Pancreas (tissue), 10 donors: ENCODE measurements at places on chromosomes 2 and 18. TPM values are rescaled to one million over a fixed set of nuclear protein-coding genes. Genes with fewer than 3 reads are reported as not detected.

The SERPINB12 gene
- polyA plus RNA-seq: not detected

The MLPH gene
- polyA plus RNA-seq: 45.2 TPM

The SERPINB13 gene
- not detected for polyA plus RNA-seq

The LYG2 gene
- not detected for polyA plus RNA-seq

DNA sequence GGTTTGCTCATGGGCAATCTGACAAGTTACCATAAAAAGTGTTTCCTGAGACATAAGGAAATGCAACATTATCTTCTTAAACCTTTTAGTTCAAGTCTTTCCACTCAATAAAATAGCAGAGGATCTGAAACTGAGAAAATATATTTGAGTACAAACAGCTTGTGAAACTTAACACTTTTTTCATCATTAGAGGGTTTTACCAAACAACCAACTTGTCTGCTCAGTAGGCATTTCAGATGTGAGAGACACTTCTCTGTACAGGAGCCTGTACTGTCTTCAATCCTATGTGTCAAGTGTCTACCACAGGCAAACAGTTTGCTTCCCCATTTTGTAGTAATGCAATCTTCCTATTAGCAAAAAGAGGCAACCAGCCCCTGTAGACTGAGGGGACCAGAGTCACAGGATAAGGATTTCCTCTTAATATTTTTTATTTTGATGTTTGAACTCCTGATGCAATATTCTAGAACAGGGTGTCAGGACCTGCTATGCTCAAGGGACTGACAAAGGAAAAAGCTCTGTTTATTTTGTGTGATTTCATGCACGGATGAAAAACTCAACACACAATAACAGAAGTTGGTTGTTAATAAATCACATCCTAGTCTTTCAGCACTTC, 159.1 kb upstream of the LHCGR start:
- DNase-seq: no peak

- no peak for DNase-seq
These were observed 150.3 kb downstream of the CALCRL start for GRCh38 chr2:187297801-187298200.

DNA sequence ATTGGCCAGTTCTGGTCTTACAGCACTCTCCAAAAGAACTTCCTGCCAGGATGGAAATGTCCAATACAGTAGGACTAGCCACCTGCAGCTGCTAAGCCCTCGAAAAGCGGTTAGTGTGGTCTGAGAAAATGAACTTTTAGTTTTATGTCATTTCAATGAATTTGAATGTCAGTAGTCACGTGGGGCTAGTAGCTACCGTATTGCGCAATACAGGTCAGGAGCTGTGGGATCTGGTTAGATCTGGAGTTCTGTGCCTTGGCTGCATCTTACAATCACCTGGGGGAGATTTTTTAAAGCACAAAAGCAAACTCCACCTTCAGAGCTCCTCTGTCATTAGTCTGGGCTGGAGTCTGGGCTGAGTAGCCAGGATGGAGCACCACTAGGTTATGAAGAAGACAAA, 35.9 kb downstream of the C1QL2 start:
- DNase-seq: no peak

GRCh38 chr2:236691799-236692167, 122.2 kb downstream of the ACKR3 start:
- DNase-seq: no peak

- no peak for DNase-seq
These were observed 53.8 kb downstream of the SMAD7 start for GRCh38 chr18:48896875-48897511.

DNA sequence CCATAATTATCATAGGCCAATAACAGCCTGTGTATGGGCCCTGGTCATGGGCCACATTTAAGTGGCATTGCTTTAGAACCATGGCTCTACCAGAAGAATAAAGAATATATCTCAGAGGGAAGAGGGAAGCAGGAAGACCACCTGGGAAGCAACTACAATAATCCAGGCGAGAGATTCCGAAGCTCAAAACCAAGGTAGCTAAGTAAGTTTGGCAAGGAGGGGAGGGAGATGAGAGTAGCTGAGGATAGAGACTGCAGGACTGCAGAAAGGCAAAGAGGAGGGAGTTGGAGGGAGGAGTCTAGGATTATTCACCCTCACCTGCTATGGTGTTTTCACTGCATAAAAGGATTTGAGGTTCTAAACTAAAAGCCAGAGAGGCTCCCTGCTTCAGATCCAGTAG, 293.5 kb downstream of the SETBP1 start:
- no peak for DNase-seq

DNA sequence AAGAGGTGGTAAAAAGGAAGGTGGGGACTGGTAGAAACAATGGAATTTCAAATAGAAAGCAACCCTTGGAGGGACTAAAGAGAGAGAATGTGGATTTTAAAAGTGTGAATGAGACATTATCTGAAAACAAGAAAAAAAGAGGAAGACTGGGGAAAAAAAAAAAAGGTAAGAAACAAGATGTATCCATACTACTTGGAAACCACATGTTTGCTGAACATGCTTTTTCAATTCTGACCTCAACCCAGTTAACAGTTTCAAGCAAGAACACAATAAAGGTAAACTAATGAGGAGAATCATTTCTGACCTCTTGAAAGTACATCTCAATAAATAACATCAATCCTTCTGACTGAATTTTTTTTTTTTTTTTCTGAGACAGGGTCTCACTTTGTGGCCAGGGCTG, 2.6 kb downstream of the FARSB start:
- no peak for DNase-seq

DNA sequence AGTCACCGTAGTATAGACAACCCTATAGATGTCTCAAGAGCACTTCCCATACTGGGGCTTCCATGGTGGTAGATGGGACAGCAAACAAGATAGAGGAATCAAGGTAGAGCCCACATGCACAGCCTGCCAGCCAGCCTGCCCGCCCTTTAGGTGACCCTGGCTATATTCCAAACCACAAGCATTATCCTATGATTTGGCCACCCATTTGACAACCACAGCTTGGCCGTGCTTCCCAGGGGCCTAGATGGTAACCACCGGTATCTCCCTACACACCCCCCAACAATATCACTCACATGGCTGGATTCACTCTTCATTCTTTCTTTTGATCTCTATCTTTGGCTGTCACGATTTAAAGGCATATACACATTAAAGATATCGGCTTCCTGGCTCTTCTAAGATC, 85.3 kb downstream of the CDK15 start:
- no peak for DNase-seq

DNA sequence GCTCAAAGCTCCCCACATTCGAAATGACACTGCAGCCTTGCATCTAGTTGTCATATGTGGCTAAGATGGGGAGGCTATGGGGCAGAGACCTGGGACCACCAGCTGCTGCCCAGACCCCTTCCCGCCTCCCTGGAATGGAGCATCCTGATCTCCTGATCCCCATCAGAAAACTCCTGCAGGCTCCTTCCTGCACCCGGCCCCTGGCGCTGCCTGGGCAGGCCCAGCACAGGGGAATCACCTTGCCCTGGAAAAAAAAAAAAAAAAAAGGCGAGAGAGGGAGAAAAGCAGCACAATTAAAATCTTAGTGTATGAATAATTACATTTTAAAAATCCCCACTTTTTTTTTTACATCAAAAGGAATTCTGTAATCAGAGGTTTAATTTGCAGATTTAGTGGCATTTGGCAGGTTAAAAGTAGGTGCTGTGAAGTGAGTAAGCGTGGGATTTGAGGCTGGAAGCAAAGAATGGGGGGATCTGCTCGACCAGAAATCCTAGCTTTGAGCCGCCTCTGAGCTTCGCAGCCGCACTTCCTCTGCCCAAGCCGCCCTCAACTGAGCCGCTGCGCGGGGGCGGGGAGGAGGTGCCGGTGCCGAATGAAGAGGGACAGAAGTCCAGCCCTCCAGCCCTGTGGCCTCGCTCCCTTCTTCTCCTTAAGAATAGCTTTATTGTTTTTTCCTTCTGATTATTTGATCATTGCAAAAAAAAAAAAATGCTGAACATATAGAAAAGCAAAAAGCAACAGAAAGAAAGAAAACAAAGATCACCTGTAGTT, 30.0 kb downstream of the THNSL2 start:
- DNase-seq: no peak

DNA sequence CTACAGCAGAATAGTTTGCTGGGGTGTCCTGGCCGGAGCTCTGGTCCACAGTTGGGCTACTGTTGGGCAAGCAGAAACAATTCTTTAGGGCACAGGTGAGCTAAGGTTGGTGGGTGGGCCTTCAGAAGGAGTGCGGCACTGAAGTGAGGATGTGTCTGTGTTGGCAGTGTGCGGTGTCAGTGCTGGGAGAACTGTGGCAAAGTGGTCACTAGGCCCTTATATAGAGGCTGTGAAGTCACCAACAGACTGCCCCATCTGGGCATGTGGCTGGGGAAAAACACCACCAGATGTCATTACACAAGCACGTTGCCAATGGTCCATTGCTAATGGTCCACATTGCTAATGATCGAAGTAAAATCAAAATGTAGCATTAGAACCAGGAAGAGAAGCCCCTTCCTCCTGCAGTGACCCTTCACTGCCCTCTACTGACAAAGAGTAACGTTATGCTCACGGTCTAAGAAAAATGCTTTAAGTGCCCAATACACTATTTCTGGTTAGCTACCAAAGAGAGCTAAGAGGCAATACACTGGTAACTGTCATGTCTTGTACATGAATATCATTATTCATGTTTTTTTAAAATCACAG, 21.3 kb downstream of the SCN1A start:
- DNase-seq: no peak
